Endodermal cell (in vitro differentiated cells): ENCODE measurements at places on chromosomes 13 and 19.

DNA sequence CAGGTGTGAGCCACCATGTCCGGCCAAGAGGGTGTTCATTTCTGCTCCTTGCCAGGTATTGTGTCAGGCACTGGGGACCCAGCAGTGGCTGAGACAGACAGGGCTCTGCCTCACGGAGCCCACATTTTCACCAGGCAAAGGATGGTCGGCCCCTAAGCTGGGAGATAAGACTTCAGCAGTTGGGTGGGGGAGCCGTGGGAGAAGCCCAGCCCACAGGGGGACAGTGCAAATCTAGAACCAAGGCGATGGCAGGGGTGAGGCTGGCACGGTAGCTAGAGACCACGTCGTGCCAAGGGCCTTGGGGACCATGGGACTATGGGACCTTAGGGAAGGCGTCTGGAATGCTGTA is 8.3 kb downstream of the LSR start:
- DNase-seq = no peak

- no peak for DNase-seq
Measured at GRCh38 chr19:37896180-37896579, 10.2 kb downstream of the WDR87 start.

DNA sequence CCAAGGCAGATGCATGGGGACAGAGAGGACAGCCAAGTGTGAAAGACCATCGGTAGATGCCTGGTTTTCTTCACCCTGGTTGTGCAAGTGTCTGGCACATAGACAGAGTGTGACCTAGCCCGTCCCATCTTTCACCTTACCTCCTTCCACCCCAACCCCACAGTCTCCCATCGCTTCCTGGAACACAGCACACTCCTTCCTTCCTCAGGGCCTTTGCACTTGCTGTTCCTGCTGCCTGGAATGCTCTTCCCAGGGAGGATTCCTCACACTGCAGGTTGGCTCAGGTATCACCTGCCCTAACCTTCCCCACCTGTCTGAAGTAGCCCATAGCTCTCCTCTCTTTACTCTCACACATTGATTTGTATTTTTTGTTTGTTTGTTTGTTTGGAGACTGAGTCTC is 3.0 kb downstream of the FIZ1 start:
- DNase-seq = no peak

- peak; percentile 85 for DNase-seq
Measured at GRCh38 chr13:80945328-80945727, 604.4 kb upstream of the SPRY2 start.

DNA sequence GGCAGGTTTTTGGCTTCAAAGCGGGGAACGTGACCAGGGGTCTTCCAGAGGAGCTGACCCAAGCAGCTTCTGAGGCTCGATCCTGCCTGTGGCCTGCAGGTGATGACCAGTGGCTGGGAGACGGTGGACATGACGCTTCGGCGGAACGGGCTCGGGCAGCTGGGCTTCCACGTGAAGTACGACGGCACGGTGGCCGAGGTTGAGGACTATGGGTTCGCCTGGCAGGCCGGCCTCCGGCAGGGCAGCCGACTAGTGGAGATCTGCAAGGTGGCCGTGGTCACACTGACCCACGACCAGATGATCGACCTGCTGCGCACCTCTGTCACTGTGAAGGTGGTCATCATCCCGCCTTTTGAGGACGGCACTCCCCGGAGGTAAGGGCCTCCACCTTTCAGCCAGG is 93.6 kb downstream of the DPF1 start:
- DNase-seq = no peak

DNA sequence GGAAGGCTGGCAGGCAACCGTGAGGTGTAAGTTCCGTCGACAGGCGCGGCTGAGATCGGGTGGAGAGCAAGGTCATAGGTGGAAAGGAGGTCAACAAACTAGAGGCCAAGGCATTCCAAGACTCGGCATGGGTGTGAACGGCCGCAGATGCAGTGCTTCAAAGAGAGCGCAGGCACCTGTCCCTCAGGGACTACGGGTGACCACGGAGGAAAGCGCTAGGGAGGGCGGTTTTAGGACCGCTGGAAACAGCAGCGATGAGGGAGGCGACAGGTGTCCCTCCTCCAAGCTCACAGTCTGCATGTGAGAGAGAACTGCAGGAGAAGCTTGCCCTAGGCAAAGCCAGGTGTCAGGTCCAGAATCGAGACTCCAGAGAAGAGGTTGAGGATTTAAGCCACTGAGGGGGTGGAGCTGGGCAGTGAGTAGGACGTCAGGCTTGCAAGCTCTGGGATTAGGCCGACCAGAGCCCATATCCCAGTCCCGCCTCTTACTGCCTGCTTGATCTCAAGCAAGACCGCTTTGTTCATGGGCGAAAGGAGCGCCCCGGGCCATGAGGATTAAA is 1.6 kb upstream of the MLNR start:
- peak; percentile 71 for DNase-seq

- no peak for DNase-seq
Measured at GRCh38 chr19:45826934-45827333, 11.8 kb upstream of the RSPH6A start.

DNA sequence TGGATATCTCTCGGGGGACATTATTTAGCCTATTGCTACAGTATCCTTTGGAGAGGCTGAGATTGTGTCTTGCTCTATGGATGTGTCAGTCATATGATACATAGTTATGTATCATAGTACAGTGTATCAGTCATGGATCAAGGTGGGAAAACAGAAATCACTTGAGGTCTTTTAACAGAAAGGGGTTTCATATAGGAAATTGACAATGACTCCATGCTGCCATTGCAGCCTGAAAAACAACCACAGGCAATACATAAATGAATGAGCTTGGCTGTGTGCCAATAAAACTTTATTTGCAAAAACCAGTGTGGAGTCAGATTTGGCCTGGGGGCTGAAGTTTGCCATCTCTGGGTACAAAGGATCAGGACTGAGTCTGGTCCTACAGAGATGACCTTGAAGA is 35.4 kb downstream of the COLGALT1 start:
- no peak for DNase-seq

DNA sequence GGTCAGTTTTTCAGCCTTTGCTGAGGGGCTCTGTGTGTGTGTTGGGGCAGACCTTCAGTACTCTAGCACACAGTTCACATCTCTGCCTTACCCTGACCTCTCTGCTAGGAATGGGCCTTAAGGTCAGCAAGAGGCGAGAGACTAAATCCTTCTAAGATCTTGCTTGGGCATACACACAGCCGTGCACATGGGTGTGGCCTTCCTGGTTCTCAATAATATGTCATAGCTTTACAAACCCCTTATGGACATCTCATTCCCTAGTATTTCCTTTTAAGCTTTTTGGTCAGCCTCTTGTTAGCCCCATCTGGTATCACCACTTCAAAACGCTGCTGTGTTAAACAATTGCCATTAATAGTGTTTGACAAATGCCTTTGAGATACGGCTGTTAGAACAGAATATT is 69.4 kb upstream of the SPATA13 start:
- no peak for DNase-seq

GRCh38 chr13:40537146-40537895 is 129.1 kb downstream of the FOXO1 start:
- peak; percentile 69 for DNase-seq

- no peak for DNase-seq
Measured at GRCh38 chr19:4067396-4068046, 822 bp upstream of the ZBTB7A start.

- peak; percentile 48 for DNase-seq
Measured at GRCh38 chr13:31824705-31825517, 85.6 kb downstream of the RXFP2 start.

- DNase-seq = peak; percentile 95
Measured at GRCh38 chr19:45913874-45914830, at the start of gene NANOS2. TSS of gene NANOS2 (minus strand) at chr19:45914778. CDS start at chr19:45914693, 85 bp downstream.

DNA sequence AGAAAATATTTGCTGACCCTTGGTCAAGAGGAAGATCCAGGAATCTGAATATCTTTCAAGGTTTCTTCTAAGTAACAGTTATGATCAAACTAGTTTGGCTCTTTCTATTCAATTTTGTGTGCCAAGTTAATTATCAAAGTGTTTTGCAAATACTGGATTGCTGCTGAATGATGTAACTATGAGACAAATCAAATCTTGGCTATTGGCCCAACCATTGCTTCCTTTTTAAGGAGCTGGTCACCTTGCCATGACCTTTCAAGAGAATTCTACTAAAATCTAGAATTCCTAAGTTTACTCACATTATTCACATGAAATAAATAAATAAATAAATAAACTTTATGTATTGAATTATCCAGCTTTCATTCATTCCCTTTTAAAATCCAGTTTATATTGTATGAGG is 371.8 kb downstream of the SLITRK6 start:
- DNase-seq = no peak

DNA sequence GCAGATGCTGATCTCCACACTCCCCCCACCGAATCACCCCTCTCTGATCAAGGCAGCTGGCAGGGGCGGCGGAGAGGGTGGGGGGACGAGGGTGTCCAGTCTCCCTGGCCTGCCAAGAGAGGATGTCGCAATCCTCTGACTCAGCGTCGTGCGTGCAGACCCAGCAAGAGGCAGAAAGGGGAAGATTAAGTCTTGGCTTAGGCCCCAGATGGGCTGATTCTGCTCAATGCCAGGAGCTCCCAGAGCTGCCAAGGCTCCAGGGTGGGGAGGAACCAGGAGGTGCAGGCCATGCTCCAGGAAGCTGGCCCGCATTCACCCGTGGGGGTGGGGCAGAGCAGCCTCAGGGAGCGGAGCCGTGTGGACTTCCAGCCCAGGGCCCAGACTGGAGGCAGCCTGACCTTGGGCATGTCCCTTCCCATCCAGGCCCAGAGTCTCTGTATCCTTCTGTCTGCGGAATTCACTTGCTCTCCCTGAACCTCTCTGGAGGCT is 6.6 kb upstream of the BCL3 start:
- peak; percentile 72 for DNase-seq

- DNase-seq = no peak
Measured at GRCh38 chr13:32932376-32932775, 83.8 kb upstream of the KL start.

GRCh38 chr19:35248310-35249145 is at the start of gene LSR:
TSS of gene LSR (plus strand) at chr19:35249002. CDS start at chr19:35249023, 21 bp downstream.
- peak; percentile 97 for DNase-seq

DNA sequence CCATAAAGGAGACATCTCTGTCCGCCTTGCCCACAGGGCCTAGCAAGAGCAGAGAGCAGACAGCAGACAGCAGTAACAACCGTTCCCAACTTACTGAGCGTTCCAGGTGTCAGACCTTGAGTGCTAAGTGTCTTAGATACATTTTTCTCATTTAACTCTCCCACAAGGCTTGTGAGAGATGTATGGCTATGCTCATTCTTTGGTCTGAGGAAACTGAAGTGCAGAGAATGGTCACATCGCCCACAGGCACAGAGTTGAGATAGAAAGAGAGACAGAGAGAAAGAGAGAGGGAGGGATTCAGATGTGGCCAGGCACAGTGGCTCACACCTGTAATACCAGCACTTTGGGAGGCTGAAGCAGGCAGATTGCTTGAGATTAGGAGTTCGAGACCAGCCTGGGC is 14.3 kb downstream of the MEIOSIN start:
- DNase-seq = no peak

GRCh38 chr19:52028780-52029123 is 573 bp upstream of the ZNF614 start:
- no peak for DNase-seq

GRCh38 chr13:88925954-88926353 is 1254.8 kb downstream of the SLITRK5 start:
- DNase-seq = no peak

GRCh38 chr13:96710166-96710862 is 284.0 kb downstream of the OXGR1 start:
- peak; percentile 74 for DNase-seq

GRCh38 chr19:48975947-48976847 is 11.1 kb downstream of the FTL start:
- DNase-seq = peak; percentile 82

- no peak for DNase-seq
Measured at GRCh38 chr13:21053231-21053630, 8.2 kb downstream of the LATS2 start.
